ENCODE measurements at places on chromosomes 12 and 14.

DNA sequence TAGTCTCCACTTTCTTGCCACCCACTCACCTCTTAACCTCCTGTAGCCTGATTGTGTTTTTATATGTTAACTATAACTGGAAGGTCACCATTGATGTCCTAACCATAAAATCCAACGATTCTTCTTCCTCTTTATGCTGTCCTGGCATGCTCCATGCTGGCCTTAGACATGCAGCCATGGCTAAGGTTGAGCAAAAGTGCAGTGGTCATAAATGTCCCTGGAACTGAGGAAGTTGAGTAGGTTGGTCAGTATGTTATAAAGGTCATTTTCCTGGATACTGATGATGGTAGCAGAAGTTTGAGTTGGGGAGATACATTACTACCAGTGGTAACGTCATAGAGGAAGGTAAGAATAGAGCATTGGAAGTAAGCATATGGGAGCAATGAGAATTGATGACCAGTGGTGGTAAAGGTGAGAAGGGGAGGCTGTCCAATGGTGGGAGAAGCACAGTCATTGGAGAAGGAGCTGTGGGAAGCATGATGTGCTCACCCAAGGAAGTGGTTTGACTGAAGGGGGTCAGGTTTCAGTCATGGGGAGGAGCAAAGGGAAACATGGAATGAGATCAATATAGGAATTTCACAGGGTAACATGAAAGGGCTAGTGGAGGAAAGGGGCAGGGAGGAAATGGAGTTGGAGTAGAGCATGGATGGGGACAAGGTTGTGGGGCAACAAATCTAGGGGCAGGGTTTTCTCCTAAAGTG lies 240.8 kb downstream of the DACT1 start:
- DNase-seq, result no peak

DNA sequence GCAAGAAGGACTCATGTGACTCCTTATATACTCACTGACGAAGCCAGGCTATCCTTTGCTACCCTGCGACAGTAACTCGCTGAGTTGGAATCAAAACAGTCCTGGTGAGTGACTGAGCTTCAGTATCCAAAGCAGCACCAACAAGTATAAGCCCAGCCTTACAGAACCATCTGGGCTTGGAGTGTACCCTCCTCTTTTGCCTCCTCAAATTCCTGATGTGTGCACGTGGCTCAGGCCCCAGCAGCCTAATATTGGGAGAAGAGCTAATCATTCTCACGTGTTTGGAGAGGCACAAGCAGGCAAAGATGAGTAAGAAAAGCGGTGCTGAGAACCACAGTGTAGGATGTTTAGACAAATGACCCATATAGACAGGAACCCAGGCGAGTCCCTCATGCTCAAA lies 34.4 kb downstream of the PPTC7 start:
- DNase-seq, result no peak

DNA sequence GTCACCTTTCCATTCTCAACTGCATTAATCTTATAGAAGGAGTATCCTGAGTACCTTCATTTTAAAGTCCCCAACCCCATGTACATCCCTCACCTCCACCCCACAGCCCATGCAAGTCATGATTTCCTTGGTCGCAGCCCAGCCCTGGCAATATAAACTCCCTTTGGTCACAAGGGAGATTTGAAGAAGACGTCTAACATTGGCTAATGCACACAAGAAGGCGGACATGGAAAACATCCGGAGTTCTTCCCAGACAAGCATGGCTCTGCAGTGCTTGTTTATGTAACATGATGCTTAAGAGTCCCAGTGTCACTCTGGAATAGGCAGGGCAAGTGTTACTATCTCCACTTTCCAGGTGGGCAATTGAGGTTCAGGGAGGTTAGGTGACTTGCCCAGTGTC lies 277.6 kb downstream of the DPF3 start:
- DNase-seq, result no peak

DNA sequence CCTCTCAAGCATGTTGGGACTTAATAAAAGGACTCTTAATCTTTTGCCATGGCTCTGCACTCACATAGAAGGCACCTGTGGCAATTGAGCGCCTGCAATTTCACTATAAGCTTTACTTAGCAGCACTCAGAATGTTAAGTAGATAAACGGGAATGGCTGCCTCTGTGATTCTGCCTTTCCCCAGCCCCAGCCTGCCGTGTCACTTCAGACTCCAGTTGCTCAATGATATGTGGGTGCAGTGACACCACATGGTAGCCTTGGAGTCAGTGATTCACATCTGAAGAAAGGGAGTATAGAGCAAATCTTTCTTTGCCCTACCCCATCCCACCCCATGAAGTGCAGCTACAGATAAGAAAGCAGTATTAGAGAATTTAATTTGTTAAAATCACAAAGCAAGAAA lies 96.1 kb downstream of the ZFC3H1 start:
- DNase-seq, result no peak

DNA sequence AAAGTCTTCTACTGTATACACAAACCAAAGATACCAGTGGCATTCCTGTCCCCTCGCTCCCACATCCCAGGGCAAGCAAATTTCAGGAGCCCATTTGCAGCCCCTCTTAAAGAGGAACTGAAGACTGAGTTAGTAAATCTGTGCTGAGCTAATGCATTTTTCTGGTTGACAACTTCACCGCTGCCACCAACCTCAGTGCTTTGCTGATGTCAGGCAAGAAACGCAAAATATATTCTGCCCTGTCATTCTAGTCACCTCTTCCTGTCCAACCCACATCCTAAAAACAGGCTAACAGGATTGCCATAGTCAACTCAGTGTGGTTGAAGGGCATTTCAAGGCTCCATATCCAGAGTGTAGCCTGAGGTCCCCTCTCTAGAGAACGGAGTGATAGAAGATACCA lies 59.4 kb upstream of the FICD start:
- no peak for DNase-seq

DNA sequence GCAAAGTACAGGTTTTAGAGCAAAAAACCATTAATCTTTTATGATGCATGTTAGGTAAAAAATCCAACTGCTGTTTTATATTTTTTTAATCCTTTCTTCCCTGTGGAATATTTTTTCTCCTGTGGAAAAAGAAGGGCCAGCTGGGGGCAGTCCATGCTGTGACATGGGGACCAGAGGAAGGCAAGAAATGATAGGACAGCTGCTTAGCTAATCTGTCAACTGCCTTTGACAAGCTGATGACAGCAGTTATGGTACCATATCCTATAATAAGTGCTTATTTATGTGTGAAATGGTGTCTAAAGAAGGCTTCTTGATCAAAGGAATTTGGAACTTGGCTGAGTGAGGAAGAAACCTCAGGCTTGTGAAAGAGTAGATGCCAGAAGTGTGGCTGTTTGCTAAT lies 452.4 kb upstream of the NOVA1 start:
- DNase-seq, result no peak
